ENCODE measurements at places on chromosomes 7 and 10.

- DNase-seq = peak; percentile 54
Measured at GRCh38 chr7:37371755-37372154, 76.9 kb downstream of the ELMO1 start.

DNA sequence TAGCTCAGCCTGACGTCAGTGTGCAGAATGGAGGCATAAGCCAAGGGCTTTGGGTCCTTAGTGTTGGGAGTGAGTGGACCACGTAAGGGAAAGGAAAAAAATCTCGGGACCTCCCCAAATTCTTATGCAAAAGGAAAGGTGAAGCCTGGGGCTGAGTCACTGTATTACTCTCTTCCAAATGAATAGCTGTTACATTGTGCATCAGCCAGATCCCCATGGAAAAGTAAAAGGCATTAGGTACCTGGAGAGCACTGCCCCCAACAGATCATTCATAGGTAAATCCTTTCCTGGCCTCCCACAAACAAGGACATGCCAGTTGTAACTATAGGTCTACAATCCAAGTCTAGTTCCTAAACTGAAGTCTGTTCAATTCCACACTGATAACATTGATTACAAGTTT, 170.5 kb downstream of the C1GALT1 start:
- no peak for DNase-seq

DNA sequence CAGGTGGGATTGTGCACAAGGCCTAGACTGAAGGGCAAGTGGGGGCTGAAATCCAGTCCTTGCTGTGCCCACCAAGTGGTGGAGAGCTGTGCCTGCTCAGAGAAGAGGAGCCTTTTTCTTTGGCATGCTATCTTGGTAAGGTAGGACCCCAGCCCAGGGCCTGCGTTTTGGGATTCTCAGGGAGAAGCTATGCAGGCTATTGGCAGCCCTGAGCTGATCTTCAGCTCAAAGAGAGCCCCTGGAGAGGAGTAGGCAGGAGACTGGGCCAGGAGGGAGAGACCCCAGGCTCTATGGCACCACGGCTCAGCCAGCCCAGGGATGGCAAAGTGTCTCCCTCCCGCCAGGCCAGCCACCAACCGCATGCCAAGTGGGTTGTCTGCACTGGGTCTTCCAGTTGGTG, 119.2 kb upstream of the PCBD1 start:
- no peak for DNase-seq

DNA sequence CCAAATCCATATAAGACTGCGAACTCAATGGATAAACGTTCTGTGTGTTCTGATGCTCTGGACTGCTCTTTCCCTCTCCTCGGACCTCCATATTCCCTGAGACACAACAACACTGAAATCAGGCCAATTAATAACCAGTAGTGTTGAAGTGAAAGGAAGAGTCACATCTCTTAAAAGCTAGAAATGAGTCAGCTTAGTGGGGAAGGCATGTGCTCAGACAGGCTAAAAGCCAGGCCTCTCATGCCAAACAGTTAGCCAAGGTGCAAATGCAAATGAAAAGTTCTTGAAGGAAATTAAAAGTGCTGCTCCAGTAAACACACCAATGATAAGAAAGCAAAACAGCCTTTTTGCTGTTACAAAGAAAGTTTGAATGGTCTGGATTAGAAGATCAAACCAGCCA, 29.3 kb downstream of the TNS3 start:
- no peak for DNase-seq

DNA sequence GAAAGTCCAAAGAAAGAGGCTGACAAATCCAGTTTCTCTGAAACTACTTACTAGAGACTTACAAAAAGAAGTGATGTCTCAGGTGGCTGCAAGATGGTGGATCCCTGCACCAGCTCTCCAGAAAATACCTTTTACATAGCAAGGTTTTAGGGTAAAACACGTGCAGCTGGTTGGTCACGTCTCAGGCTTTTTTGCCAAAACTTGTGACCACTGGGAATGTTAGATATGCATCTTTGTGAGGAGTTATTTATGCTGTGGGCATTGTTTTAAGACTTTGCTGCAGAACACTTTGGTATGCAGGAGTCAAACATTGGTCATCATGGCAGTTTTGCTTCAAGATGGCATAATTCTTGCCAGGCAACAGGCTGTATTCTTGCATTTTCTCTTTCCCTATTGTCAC, 1352.8 kb downstream of the REEP3 start:
- no peak for DNase-seq

DNA sequence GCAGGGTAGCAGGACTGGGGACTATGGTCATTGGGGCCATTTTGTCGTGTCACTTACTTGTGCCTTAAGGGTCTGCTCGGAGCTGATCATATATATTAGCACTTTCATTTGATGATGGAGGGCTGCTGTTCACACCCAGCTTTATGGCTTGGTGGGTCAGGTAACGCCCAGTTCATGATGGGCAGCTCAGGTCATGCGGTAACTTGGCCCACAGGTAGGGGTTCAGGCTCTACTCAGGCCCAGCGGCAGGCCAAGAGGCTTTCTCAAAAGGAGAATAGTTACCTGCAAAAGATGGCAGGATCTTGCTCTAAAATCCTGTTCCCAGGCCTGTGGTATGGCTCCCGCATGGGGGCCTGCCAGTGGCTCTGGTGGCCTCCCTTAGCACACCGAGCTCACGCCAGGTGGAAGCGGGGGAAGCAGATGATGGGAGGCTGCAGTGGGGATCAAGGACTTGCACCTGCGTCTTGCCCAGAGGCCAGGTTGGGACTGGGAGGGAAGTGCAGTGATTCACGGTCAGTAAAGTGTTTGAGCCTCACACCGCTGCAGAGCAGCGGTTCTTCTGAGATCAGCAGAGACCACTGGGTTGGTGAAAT, 109.5 kb downstream of the ADCY1 start:
- no peak for DNase-seq

DNA sequence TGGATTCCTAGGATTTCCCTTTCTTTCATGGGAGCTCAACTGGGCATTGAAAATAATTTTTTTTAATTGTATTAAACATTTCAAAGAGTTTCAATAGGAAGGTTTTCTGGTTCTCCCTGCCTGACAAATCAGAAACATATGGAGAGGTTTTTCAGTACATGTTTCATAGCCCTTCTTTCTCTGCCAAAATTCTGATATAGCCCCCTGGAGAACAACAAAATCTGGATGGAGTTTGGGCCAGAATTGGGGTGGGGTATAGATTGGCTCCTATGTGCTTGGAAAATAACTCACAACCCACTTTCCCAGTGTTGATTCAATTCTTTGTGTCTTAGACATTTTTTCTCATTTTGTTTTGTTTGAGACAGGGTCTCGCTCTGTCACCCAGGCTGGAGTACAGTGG, 24.6 kb upstream of the EIF4H start:
- no peak for DNase-seq

DNA sequence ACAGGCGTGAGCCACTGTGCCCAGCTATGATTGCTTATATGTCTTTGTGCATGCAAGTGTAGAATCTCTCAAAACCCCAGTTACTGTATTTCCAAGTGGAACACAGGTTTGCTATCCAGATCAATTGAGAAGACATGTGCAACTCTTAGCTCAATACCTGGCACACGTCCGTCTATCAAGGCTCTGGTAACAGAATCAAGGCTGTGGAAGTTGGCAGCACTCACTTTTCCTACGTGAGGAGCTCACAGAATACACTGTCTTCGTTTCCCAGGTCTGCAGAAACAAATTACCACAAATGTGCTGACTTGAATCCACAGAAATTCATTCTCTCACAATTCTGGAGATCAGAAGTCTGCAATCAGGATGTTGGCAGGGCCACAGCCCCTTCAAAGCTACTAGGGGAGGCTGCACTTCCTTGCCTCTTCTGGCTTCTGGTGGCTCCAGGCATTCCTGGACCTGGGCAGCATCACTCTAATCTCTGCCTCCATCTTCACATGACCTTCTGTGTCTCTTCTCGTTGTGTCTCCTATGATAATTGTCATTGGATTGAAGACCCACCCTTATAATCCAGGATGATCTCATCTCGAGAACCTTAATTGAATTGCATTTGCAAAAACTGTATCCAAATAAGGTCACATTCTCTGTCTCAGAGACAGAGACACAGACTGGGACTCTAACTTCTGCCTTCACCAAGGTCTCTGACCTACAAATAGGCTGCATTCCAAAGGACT, 84.8 kb upstream of the C7orf33 start:
- no peak for DNase-seq

GRCh38 chr7:105044449-105045070, 30.6 kb downstream of the KMT2E start:
- DNase-seq = no peak

GRCh38 chr7:50181081-50181480, 88.0 kb upstream of the ZPBP start:
- DNase-seq = no peak

GRCh38 chr7:81684514-81685269, 85.2 kb downstream of the HGF start:
- DNase-seq = peak; percentile 5

GRCh38 chr7:13953368-13953767, 36.1 kb downstream of the ETV1 start:
- no peak for DNase-seq

- no peak for DNase-seq
Measured at GRCh38 chr10:119252051-119252465, 44.7 kb downstream of the GRK5 start.

- no peak for DNase-seq
Measured at GRCh38 chr10:21069278-21069677, 172.2 kb upstream of the NEBL start.

DNA sequence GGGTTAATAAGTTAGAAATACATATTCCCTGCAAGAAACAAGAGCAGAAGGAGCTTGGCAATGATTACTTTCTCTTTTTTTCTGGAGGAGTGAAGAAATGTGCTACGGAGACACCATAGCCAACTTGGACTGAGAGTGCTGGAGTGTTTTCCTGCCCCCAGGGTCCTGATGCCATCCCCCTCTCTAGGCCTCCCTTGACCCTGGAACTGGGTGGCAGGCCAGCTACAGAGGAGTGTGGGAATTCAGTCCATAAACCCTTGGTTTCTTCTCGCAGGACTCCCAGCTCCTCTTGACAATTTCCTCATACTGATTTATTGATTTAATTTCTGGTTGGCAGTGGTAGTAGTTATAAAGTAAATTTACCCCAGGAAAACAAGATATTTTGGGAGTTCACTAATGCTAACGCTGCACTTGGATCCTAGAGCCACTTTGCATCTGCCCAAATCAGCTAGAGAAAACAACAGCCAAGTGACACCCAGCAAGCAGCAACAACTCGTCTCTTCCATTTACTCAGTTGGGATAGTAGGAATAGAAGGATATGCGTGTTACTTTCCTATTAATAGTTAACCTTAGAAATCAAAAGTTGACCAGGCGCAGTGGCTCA, 76.4 kb upstream of the CELF2 start:
- DNase-seq = no peak

- DNase-seq = no peak
Measured at GRCh38 chr10:94890264-94891022, 48.0 kb upstream of the CYP2C9 start.

DNA sequence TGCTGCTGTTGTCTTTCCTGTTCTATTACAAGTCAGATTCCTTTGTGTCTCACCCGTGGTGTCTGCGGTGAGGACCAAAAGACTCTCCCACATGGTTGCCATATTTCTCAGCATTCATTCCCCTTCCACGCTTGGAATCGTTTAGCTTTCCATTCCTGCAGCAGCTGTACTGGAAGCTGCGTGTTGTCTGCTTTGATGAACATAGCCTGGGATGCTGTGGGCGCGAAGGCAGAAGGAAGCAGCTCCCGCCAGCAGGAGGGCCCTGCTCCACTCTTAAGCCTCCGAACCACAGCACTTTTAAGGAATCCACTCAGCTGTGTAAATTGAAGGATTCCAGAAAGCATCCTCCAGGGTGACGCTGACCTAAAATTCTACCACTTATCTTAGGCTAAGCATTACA, 303.6 kb upstream of the PITRM1 start:
- no peak for DNase-seq

- peak; percentile 1 for DNase-seq
Measured at GRCh38 chr7:150431839-150432658, 18.4 kb upstream of the GIMAP8 start.

DNA sequence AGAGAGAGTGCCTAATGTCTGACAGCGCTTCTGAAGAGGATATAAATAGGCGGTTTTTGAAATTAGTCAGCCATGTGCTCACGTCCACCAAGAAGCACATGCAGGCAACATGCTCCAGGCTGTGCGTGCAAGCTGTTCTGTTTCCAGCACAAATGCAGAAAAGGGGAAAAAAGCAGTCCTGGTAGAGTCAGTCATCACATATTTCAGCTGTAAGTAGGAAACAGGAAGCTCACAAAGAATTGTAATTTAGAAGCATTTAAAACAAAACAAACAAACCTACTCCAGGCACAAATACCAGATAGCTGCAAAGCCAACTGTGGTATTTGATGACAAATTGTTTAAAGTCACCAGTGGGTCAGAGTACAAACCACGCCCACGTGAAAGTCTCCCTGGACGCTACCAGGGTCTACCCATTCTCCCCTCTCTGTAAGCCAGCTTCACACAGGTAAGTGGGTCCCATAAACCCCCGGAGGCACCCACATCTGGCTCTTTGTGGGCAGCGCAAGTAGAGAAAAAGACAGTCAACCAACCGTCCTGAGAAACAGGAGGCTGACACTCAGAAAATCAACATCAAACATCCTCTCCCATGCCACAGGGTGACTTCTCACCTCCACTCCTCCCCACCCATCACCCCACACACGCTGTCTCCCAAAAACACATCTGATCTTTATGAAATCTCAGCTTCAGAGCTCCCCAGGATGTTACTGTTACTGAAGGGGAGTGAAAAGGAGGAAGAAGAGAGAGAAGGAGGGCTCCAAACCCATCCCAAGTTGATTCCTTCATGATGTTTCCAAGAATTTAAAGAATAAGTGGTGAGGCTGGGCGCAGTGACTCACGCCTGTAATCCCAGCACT, 186.4 kb downstream of the FAM107B start:
- DNase-seq = peak; percentile 83

DNA sequence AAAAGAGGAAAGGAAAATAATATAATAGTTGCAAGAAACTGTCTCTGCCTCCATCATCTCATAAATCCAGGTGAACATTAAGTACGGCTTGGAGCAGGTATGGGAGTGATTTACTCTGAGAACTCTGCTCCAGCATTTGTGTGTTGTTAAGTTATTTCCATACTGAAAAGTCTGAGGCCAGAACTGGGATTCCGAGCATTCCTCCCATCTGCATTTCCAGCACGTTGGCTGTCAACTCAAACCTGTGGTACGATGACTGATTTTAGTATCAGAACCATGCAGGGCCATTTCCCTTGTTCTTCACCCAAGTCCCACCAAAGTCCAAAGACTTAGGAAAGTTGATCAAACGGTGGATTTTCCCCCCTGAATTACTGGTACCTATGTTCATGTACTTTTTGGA, 104.9 kb downstream of the CREB5 start:
- DNase-seq = no peak

All from activated naive CD4-positive, alpha-beta T cell treated with anti-CD3 and anti-CD28 coated beads for 36 hours (primary cell).